ENCODE measurements at places on chromosomes 6 and 20.

DNA sequence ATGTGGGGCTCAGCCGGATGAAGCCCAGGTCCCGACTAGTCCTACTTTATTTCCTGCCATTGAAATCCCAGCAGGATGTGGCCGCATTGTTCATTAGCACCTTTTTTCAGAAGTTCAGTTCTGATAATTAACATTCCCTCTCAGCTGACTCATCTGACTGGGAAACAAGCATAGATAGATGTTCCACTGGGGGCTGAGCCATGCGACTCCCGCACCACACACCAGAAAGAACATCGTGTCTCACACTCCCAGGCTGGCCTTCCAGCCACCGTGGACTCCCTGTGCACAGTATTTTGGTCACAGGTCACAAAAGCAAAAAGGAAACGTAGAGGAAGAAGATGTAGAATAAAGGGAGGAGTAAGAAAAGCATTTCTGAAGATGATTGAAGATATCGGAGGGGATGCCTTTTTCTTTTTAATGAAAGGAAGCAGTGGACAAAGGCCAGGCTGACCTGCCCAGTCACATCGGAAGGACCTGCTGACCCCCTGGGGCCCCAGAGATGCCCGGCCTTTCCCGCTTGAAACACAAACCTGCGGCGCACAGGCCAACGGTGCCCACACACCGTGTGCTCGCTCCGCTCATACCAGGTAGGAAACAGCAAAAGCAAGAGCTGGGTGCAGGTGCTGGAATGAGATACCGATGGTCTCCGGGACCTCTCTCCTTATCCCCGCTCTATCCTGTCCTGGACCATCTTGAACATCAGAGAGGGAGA lies 11.8 kb downstream of the RPS6KA2 start:
- no peak for DNase-seq

GRCh38 chr6:116741571-116741970 lies 23.9 kb downstream of the FAM162B start:
- no peak for DNase-seq

DNA sequence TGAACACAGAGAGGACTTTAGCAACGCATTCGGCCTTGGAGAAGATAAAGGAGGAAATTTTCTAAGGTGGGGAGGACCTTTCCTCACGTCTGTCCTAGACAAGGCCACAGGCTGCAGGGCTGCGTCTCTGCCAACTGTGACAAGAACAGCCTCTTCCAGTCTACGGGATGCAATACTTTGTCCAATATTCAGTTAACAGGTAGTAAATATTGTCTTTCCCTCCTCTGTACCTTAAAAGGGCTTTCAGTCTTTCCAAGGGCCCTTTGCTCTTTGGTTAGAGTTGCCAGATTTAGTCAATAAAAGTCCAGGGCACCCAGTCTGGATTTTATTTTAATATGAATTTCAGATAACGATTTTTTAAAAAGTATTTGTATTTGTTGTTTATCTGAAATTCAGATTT lies 78.2 kb downstream of the ELOVL4 start:
- no peak for DNase-seq

DNA sequence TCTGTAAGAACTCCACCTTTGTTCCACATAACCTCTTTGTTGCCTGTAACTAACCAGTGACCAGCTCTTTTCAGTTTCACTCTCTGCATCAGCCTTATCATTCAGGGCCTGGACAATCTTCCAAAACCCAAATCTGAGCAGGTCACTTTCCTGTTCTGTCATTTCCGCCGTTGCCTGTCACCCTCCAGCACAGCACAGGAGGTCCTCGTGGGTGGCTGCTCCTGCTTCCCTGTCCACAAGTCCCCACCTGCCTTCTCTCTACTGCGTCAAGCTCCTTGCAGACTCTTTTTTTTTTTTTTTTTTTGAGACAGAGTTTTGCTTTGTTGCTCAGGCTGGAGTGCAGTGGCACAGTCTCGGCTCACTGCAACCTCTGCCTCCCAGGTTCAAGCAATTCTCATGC lies 73.9 kb downstream of the MTHFD1L start:
- no peak for DNase-seq

GRCh38 chr20:63567386-63568169 lies 6.5 kb downstream of the HELZ2 start:
- DNase-seq = no peak

DNA sequence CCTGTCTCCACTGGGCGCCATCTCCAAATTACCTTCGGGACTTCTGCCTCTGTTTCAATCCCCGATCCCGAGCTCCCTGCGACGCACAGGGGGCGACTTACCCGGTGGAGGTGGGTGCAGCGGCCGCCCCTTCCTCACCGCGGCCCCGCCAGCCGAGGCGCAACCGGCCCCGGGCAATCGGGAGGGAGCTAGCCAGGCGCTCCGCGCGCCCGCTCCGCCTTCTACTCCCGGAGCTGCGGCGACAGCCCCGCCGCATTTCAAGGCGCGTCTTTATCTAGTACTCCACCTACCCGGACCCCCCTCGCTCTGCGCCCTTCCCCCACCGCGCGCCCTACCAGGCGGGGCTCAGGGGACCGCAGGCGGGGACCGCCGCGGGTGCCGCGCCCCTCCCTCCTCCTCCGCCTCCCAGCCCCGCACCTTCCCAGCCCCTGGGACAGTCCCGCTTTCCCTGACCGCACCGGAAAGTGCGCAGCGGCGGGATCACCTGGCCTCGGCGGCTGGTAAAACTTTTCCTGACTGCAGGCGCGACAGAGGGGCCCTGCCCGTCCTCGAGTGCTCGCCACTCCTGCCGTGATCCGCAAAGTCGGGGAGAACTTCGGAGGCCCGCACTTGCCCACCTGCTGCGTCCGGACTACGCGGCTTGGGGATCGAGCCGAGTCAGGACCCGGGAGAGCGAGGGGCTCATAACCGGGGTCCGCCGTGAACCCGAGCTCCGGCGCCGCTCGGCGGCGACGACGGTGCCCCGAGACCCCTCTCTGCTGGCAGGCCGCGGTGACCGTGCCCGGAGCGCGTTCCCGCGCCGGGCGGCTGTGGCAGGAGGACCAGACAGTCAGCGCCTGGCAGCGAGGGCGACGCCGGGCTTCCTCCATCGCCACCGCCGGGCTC lies 8.0 kb upstream of the NKX2-2 start:
- no peak for DNase-seq

DNA sequence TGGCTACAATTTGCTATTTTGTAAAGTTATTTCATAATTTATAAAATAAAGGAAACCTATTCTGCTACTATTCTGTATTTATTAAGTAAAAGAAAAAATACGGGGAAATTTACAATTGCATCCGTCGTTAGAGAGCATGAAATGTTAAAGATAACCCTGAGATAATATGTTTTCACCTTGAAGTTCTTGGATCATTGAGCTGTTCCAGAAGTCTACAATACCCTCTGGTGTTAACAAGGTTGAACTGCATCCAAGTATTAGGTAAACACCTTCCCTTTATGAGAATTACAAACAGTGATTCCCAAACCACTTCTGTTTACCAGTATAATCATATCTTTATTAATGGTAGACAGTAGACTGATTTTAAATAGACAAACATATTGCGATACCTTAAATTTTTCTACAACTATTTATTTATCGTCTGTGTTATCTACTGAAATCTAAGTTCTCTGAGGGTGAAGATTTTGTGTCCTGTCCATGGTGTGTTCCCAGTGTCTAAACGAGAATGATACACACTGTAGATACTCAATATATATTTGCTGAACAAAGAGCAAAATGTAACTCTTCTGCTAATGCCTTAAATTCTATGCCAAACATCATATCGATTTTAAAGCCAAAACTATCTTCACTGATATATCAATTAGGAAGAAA lies 28.2 kb downstream of the TBC1D32 start:
- no peak for DNase-seq

- DNase-seq = no peak
Measured at GRCh38 chr6:55069132-55069781, 105.1 kb upstream of the HCRTR2 start.

DNA sequence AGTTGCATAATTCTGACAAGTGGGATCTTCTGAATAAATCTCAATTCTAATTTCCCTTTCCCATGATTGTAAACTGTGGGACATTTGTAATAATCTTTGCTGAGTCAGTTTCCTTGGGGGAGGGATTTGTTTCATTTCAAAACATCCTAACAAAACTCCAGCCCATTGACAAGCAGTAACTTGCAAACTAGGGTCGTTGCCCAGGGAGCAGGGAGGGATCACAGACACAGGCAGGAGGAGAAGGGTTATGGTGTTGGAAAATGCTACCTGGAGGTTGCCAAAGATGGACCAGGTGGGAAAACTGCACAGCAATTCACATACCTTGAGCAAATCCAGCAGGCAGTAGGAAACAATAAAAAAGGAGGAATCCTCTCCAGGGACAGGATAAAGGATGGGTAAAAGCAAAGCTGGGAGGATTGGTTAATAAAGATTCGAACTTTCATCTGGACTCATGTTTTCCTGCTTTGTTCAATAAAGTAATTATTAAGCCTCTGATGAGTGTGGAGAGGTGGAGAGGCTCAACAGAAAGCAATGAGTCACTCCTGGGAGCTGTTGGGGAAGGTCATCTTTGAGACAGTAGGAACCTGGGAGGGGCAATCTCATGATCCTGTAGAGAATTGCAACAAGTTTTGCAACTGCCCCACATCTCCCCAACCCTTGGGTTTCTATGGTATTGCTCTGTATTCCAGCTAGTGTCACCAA lies 87.3 kb upstream of the AKIRIN2 start:
- no peak for DNase-seq

DNA sequence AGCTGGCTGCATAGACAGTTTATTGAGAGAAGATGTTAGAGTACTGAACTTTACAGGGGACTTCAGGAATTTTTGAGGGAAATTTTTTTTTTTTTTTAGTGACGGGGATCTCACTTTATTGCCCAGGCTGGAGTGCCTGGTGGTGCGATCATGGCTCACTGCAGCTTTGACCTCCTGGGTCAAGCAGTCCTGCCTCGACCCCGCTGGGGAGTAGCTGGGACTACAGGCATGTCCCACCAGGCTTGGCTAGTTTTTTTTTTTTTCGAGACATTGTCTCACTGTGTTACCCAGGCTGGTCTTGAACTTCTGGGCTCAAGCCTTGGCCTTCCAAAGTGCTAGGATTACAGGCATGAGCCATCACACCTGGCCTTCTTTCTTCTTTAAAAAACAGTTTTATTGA lies 10.8 kb upstream of the EFCAB8 start:
- DNase-seq = no peak
